ENCODE measurements at places on chromosomes 4 and X. TPM values are rescaled to one million over a fixed set of nuclear protein-coding genes. Genes with fewer than 3 reads are reported as not detected.

HSFX4 gene
- total RNA-seq: not detected

ATP8A1 gene
- 13.2 TPM for total RNA-seq

PNMA5 gene
- not detected for total RNA-seq

C4orf17 gene
- total RNA-seq: not detected

SAGE1 gene
- total RNA-seq: not detected

- DNase-seq: no peak
- H3K27me3 ChIP-seq: no peaks in the 10 kb centered on the region
- no peak overlapping the region for H3K27ac ChIP-seq
- no peaks in the 10 kb centered on the region for H3K36me3 ChIP-seq
- H3K4me1 ChIP-seq: no peaks in the 10 kb centered on the region
- H3K4me3 ChIP-seq: no peak overlapping the region
Observed at GRCh38 chr4:25835384-25835783, 27.4 kb downstream of the SEL1L3 start.

GRCh38 chr4:79923281-79923680 lies 149.7 kb downstream of the ANTXR2 start:
- DNase-seq: no peak
- H3K27me3 ChIP-seq: no peaks in the 10 kb centered on the region
- no peak overlapping the region for H3K4me3 ChIP-seq
- no peak overlapping the region for H3K27ac ChIP-seq
- H3K36me3 ChIP-seq: no peaks in the 10 kb centered on the region

GRCh38 chr4:176453079-176453478 lies 133.3 kb downstream of the SPCS3 start:
- H3K36me3 ChIP-seq: no peaks in the 10 kb centered on the region
- no peaks in the 10 kb centered on the region for H3K4me1 ChIP-seq
- H3K27ac ChIP-seq: no peak overlapping the region
- DNase-seq: no peak
- H3K27me3 ChIP-seq: no peaks in the 10 kb centered on the region
- H3K4me3 ChIP-seq: no peak overlapping the region

DNA sequence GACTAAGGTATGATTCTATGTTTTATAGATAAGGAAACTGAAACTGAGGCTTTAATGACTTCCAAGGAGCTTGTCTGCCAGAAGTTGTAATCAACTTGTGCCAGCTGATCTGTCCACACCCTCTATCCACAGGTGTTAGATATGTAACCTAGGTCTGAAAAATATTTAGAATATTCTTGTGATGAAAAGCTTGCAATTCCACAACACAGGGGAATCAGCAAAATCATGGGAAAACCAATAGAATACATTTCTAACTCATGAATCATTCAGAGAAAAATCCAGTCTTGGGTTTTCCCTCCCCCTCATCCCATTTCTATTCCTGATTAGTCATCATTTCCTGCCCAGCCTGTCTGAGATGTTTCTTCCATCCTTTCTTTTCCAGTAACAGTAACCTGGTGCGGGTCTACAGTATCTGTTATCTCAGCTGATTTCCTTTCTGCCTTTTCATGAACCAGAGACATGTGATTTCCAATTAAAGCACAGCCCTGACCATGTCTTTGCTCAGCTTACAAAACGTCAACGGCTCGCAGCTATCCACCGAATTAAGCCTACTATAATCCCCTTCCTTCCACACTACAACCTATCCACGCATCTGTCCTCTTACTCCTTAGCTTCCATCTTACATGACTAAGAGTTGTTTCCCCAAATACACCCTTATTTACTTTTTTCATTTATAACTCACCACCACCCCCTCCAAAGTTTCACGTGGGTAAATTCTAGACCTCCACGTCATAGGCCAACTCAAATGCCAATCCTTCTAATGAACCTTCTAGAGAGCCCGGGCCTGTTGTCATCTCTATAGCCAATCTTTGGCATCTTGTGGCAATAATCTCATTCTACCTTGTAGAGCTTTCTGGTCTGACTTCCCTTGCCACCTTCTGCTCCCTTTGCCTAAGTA lies 961 bp upstream of the NOCT start:
- H3K27ac ChIP-seq: peak overlapping the region; percentile 29
- no peaks in the 10 kb centered on the region for H3K36me3 ChIP-seq
- H3K4me3 ChIP-seq: no peak overlapping the region
- no peaks in the 10 kb centered on the region for H3K27me3 ChIP-seq
- no peak for DNase-seq
- H3K4me1 ChIP-seq: no peaks in the 10 kb centered on the region

DNA sequence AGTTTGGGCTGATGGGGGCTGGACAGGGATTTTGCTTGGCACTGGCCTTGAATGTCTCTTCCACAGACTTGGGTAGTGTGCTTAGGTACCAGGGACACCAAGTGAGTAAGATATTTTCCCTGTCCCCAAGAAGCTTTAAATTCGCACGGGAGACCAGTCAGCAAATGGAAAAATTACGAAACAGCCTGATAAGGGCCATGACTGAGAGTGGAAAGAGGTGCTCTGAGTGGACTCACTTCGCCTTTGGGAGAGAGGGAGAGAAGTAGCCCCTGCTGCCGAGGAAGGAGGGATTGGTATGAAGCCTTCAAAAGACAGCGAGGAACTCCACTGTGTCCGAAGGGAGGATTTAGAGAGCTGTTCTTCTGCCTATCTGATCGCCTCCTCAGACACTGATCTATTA lies 2.6 kb downstream of the LSM6 start:
- peaks cover 2% of the 10 kb centered on the region for H3K4me1 ChIP-seq
- H3K27me3 ChIP-seq: no peaks in the 10 kb centered on the region
- no peak for DNase-seq
- H3K4me3 ChIP-seq: no peak overlapping the region
- H3K27ac ChIP-seq: no peak overlapping the region

- DNase-seq: no peak
- no peaks in the 10 kb centered on the region for H3K4me1 ChIP-seq
- H3K36me3 ChIP-seq: no peaks in the 10 kb centered on the region
Observed at GRCh38 chr4:147312376-147313046, 168.4 kb upstream of the EDNRA start.

All from aorta (tissue), 5 donors.